ENCODE measurements at places on chromosomes 2 and 18.

DNA sequence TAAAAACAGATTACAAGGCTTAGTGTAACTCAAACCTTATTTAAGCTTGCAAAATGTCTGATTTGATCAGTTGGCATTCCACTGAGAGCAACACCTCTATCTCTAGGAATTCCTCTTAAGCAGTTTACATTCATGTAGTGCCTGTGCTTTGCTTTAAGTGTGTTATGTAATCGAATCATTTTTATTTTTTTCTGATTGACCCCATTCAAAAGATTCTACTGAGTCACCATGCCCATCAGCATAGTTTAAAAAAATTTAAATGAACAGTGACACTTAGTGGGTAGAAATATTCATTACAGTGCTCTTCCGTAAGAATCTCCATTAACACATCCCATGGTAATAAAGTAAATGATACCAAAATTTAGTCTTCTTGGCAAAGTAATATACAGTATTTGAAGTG is 67.8 kb upstream of the SLC4A10 start:
- no peak for DNase-seq

DNA sequence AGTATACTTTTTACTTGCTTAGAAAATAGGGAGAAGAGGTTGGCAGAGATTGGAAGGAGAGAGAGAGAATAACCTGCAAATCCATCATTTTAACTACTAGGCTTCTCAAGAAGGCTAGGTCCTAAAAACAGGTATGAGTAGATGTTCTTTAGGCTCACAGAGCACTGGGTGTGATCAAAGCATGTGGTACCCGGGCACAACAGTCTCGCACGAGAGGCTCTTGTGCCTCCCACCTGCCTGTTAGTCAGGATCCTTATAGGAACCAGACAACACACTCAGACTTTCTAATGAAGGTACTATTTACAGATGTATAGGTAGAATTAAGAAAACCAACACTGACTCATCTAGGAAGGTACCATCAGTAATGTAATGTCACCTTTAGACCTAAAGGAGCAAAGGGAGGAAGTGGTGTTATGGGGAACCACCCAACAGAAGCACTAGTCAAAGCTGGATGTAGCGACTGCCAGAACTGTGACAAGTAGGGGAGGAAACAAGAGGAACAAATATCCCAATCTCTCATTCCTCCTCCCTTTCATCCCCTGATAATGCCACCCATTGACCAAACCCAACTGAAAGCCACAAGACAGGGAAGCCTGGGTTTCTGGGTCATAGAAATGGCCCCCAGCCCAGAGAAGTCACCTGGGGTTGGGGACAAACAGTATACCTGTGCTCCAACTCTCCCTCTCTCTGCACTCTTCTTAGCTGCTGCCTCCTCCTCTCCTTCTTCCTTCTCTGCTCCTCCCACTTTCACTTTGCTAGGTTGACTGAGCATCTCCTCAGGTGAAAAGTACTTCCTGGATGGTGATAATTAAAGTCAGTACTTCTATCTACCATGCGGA is 16.0 kb upstream of the MARCHF4 start:
- DNase-seq = no peak

GRCh38 chr2:127607399-127607908 is 38.5 kb upstream of the GPR17 start:
- DNase-seq = no peak

GRCh38 chr2:60838481-60838880 is 42.9 kb upstream of the REL start:
- DNase-seq = no peak

Measured in putamen (tissue), 1 donor.